SW 1271 (cell line): ENCODE measurements at places on chromosomes 4 and X.

GRCh38 chrX:127124871-127125270 lies 305.3 kb downstream of the PRR32 start:
- no peak for DNase-seq

- DNase-seq: no peak
These were observed 123.5 kb upstream of the BMPR1B start for GRCh38 chr4:94634271-94634670.

GRCh38 chrX:45774961-45775360 lies 574.3 kb upstream of the DIPK2B start:
- DNase-seq: no peak

GRCh38 chr4:55444827-55445226 lies 49.1 kb downstream of the TMEM165 start:
- DNase-seq: peak; percentile 9
